Ecto neural progenitor cell (in vitro differentiated cells): ENCODE measurements at places on chromosomes 2 and 18.

- DNase-seq, result no peak
Measured at GRCh38 chr18:50424877-50425690, 50.2 kb downstream of the SKA1 start.

DNA sequence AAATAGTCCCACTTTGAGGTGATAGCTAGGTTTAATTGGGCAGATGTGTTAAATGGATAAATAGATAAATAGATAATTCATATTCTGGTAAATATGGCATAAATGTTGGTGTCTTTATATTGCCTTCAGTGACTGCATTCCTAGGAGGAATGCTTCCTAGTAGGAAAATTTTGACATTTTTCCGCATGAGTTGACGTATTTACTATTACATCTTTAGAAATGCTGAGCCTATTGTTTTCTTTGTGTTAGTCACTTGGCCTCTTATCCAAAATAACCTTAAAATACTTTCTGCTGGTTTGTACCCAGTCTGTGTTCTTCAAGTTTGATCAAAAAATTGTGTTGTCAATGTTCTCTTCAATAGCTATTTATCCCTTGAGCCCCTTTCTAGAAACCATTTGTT lies 495.6 kb upstream of the ZEB2 start:
- no peak for DNase-seq

DNA sequence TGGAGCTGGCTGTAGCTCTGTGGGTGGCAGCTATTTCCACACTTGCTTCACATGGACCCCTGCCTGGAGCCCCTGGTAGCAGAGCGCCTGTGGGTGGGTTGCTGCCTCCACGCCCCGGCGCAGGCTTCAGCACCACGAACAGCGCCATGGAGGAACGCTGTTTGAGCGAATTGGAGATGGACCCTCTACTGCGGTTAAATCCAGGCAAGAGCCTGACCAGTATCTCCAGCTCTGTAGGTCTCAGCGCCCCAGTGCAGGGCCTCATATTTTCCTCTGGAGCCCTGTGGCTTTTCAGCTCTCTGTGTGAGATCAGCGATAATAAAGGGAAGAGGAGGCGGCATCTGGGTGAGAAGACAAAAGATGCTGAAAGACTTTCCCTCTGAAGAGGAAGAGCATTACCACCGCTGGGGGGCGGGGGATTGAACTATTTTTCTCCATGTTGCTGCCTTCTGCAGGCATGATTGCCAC lies 12.0 kb downstream of the ONECUT2 start:
- peak; percentile 92 for DNase-seq

DNA sequence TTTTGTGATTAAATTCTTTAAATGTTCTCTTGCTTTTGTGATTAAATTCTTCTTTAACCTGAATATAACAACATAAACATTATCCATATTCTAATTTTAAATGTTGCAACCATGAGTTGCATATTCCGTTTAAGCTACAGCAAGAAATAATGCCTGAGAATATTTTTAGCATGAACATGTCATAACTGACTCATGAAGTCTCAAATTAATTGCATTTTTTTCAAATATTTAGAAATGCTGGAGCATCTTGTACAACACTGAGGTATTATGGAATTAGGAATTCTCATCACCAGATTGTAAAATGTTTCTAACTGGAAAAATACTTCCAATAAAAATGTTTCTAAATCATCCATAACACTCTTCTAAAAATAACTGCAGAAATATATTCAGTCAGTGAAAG lies 14.7 kb downstream of the ROCK2 start:
- DNase-seq, result no peak

GRCh38 chr2:168365094-168365621 lies 90.9 kb upstream of the CERS6 start:
- DNase-seq, result no peak

GRCh38 chr2:54655046-54655809 lies 68.2 kb upstream of the EML6 start:
- DNase-seq, result no peak

DNA sequence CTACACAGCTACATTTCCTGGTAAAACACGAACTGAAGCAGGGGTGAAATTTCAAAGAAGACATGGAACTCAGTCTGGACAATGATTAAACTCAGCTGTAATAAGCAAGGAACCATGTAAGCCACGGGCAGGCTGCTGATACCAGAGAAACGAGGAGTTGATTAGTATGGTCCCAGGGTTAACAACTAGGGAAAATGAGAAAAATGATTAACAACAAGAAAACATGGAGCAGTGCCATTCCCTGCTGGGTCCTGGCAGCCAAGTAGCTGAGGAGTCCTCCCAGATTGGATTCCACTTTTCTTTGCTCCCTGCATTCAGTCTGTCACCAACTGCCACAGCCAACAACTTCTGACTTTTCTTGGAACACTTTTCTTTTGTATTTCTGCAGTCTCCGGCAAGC lies 517.0 kb upstream of the KLHL29 start:
- no peak for DNase-seq

GRCh38 chr2:17476064-17476463 lies 42.2 kb downstream of the RAD51AP2 start:
- DNase-seq, result no peak

GRCh38 chr2:215622837-215623236 lies 187.0 kb upstream of the FN1 start:
- DNase-seq, result no peak

GRCh38 chr2:74777161-74777900 lies 56.6 kb upstream of the HK2 start:
- no peak for DNase-seq

- no peak for DNase-seq
Measured at GRCh38 chr2:201936817-201937216, 96.8 kb upstream of the FZD7 start.

DNA sequence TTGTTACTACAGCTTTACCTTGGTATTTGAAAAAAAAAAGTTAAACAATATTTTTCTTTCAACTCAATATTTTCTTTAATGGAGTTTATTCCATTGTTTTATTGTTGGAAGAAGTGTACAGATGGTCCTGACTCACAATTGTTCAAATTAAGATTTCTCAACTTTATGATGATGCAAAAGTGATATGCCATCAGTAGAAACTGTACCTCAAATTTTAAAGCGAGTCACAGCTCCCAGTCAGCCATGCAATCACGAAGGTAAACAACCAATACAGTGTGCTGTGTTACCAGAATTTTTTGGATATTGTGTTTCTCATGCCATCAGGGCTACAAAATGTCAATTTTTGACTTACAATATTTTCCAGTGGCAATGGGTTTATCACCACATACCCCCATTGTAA lies 54.0 kb upstream of the COL5A2 start:
- DNase-seq, result no peak

GRCh38 chr2:148726228-148726627 lies 81.7 kb downstream of the EPC2 start:
- DNase-seq, result no peak

DNA sequence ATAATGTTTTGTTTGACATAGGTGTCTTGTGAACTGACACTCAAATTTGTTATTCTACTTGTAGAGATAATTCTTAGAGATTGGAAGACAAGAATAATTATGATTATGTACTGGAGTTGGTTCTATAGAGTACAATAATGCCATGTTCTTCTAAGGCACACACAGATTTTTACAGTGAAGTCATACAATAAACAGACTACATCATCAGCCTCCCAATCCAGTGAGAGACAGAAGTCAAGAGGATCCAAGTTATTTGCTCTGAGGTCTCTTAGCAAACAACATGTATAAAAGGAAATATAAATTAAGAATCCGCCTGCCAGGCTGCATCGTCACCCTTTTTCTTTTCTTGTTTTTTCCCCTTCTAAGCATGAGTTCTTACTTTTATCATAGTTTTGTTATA lies 613.5 kb upstream of the SETBP1 start:
- no peak for DNase-seq

DNA sequence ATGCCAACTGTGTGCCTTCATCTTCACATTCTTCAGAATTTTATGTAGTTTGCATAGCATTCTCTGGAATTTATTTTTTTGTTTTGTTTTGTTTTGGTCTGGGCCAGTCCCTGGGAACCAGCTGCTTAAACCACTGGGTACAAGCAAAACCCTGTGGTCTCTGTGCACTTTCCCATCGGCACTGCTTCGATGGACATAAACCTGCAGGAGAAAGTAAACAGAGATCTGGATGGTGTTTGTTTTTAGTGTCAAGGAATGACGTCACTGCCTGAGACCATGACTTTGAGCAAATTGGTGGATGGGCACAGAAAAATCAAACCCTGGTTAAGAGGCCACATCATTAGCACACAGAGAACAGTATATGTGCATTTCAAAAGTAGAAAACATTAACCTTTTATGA lies 64.7 kb upstream of the RASGRP3 start:
- no peak for DNase-seq

- DNase-seq, result no peak
Measured at GRCh38 chr18:64100116-64100922, 48.6 kb downstream of the LINC00305 start.

DNA sequence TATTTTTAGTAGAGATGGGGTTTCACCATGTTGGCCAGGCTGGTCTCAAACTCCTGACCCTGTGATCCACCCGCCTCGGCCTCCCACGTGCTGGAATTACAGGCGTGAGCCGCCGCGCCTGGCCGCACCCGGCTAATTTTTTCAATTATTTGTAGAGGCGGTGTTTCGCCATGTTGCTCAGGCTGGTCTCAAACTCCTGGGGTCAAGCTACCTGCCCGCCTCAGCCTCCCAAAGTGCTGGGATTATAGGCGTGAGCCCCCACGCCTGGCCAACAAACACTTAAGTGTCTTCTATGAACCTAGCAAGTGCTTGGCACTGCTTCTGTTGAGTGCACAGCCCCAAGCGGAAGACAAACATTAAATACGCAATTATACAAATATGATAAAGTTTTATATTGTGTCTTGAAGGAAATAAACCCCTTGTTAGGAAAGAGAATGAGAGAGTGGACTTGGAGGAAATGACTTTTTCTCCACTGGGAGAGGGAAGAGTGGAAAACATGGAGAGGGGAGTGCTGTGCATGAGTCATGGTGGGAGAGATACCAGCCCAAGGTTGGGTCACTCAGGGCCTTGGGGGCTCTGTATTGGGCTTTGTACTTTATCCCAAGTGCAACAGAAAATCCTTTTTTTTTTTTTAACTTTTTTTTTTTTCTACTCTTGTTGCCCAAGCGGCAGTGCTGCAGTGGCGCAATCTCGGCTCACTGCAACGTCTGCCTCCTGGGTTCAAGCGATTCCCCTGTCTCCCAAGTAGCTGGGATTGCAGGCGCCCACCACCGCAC lies 41.4 kb upstream of the ACTR2 start:
- no peak for DNase-seq

DNA sequence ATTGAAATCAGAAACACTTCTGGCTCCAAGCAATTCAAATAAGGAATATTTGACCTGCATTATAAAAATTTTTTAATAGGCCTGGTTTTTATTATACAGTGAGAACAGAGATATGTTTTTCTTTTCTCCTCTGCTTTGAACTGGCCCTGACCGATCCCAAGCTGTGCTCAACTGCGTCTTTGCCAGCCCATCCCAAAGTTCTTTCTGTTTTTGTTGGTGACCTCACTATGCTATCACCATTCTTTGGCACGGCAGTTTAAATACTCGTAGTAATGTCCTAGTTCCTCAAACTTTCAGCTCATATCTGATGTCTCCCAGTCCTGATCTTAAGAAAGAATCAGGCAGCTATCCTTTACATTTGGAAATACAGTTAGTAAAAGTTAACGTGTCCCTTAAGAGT lies 42.3 kb upstream of the NETO1 start:
- DNase-seq, result no peak

GRCh38 chr2:102337481-102338386 lies 17.9 kb upstream of the IL18R1 start:
- no peak for DNase-seq

DNA sequence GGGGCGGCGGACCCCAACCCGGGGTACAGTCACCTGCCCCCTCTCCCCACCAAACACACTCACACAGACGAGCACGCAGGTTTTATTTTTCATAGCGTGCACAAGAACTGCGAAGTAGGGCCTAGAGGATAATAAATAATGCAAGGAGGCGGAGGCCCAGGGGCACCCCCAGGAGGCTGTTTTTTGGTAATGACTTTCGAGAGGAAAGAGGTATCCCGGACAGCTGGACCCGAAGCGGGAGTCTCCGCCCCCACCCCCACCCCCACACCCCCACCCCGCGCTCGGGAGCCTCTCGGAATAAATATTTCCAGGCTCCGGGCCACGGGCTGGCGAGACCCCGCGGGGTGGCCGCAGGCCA lies 3.4 kb downstream of the CYP26B1 start:
- no peak for DNase-seq

GRCh38 chr2:61172671-61173070 lies 10.7 kb downstream of the C2orf74 start:
- DNase-seq, result no peak

DNA sequence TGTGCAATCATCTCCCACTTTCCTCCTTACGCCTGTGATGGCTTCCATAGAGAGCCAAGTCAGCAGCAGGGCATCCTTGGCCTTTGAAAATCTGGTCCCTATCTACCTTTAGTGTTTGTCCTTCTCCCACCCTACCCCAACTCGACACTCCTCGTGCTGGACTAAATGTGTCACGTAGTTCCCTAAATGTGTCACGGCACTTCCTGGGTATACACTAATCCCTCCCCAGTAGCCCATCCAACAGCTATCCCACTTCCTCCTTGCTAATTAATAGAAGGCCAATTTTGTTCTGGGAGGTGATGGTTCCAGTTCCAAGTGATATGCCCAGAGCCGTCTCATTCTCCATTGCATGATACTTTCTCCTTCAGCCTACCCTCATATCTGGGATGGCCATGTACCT lies 36.5 kb upstream of the ZFP36L2 start:
- no peak for DNase-seq

- no peak for DNase-seq
Measured at GRCh38 chr2:224884188-224884587, 158.1 kb downstream of the DOCK10 start.

GRCh38 chr2:127511917-127512316 lies 14.4 kb downstream of the IWS1 start:
- no peak for DNase-seq

DNA sequence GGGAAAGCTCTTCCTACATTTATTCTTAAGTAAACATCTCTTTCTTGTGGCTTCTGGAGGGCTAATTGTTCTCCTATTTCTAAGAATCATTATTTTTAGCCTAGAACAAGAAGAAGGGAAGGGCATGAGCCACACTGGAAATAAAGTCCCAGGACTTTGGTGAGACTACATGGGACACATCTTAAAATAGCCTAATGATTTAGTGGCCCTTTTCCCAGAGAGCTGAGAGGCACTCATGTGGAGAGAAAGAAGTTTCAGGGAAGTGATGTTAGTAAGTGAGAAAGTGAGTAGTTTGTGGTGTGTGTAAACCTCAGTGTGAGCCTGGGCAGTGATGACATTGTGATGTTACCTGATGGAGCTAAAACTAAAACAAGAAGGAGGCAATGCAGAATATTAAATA lies 14.6 kb downstream of the ITGA4 start:
- no peak for DNase-seq

DNA sequence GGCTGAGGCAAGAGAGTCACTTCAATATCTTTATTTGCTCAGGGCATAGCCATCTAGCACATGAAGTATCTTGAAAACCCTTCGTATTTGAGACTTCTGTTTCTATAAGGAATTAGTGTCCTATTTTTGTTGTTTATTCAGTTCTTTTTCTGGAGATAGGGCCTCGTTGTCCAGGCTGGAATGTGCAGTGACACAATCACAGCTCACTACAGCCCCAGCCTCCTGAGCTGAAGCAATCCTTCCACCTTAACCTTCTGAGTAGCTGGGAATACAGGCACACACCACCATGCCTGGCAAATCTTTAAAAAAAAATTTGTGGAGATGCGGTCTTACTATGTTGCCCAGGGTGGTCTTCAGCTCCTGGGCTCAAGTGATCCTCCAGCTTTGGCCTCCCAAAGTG lies 50.6 kb downstream of the PSMD14 start:
- DNase-seq, result no peak
